ENCODE measurements at places on chromosomes 1 and 21.

DNA sequence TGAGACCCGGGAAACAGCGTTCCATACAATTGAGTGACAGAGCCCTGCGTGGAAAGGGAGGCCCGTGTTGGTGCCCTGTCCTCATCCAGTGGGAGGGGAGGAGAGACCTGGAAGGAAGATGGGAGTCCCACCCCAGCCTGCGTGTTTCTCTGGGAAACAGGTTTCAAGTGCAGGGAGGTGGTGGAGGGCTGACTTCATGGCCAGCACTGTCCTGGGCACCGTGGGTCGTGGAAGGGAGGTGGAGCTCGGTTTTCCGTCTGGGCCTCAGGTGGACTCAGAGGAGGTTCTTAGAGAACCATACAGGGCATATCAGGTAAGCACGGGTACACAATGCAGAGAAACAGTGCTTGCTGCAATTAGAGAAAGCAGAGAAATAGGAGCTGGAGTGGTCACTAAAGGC, 222.6 kb downstream of the CAMTA1 start:
- DNase-seq = no peak

GRCh38 chr1:65804584-65804983, 11.9 kb downstream of the PDE4B start:
- no peak for DNase-seq

GRCh38 chr1:232751393-232752140, 53.6 kb upstream of the MAP10 start:
- DNase-seq = no peak

GRCh38 chr1:31381394-31382294, 8.8 kb upstream of the FABP3 start:
- DNase-seq = no peak

GRCh38 chr1:11541236-11541635, 62.3 kb downstream of the DISP3 start:
- no peak for DNase-seq

DNA sequence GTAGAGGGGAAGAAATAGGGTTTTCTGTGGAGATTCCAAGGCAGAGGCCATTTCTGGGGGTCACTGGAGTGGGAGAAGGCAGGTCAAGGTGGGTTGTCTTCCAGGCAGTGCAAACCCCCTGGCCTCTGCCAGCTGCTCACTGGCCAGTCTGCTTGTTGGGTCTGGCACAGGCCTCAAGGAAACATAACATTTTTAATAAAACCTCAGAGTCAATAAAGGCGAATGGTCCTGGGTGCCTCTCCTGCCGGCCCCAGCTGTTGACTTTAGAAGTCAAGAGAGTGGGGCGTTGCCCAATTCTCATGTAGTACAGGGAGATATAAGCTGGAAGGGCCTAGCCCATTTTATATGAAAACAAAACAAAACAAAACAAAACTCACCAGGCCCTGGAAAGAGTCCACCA, 36.6 kb downstream of the RUNX3 start:
- DNase-seq = no peak
